ENCODE measurements at places on chromosomes 1 and 21.

- peak overlapping the region; percentile 82 for H3K4me3 ChIP-seq
- no peaks in the 10 kb centered on the region for H3K36me3 ChIP-seq
- no peak overlapping the region for H3K27ac ChIP-seq
- peaks cover 7% of the 10 kb centered on the region for H3K4me1 ChIP-seq
Measured at GRCh38 chr1:145955436-145955835, 2.4 kb downstream of the LIX1L start.

GRCh38 chr1:91075233-91076135 is 53.6 kb upstream of the ZNF644 start:
- H3K27ac ChIP-seq = no peak overlapping the region
- H3K27me3 ChIP-seq = no peaks in the 10 kb centered on the region
- no peaks in the 10 kb centered on the region for H3K4me1 ChIP-seq
- H3K4me3 ChIP-seq = no peak overlapping the region
- DNase-seq = no peak

- H3K27ac ChIP-seq = no peak overlapping the region
- no peaks in the 10 kb centered on the region for H3K4me1 ChIP-seq
- no peak for DNase-seq
- H3K36me3 ChIP-seq = no peaks in the 10 kb centered on the region
- no peaks in the 10 kb centered on the region for H3K27me3 ChIP-seq
- H3K4me3 ChIP-seq = no peak overlapping the region
Measured at GRCh38 chr1:230407351-230407750, 18.8 kb downstream of the PGBD5 start.

- no peaks in the 10 kb centered on the region for H3K27me3 ChIP-seq
- no peaks in the 10 kb centered on the region for H3K4me1 ChIP-seq
- H3K27ac ChIP-seq = no peak overlapping the region
- no peak for DNase-seq
Measured at GRCh38 chr1:114397601-114398000, 113.4 kb downstream of the TRIM33 start.

GRCh38 chr21:43187715-43188114 is 18.9 kb downstream of the CRYAA start:
- no peaks in the 10 kb centered on the region for H3K36me3 ChIP-seq
- no peaks in the 10 kb centered on the region for H3K4me1 ChIP-seq
- no peaks in the 10 kb centered on the region for H3K27me3 ChIP-seq
- no peak overlapping the region for H3K4me3 ChIP-seq
- no peak overlapping the region for H3K27ac ChIP-seq
- no peak for DNase-seq

GRCh38 chr1:84892705-84893618 is at the start of gene LPAR3:
TSS of gene LPAR3 (minus strand) at chr1:84893206. CDS start at chr1:84866120, 27,086 bp downstream.
- H3K36me3 ChIP-seq = no peaks in the 10 kb centered on the region
- H3K27me3 ChIP-seq = peaks cover 7% of the 10 kb centered on the region
- DNase-seq = no peak
- H3K4me3 ChIP-seq = peak within 1 kb of the TSS; percentile 53
- no peaks in the 10 kb centered on the region for H3K4me1 ChIP-seq
- no peak within 1 kb of the TSS for H3K27ac ChIP-seq

DNA sequence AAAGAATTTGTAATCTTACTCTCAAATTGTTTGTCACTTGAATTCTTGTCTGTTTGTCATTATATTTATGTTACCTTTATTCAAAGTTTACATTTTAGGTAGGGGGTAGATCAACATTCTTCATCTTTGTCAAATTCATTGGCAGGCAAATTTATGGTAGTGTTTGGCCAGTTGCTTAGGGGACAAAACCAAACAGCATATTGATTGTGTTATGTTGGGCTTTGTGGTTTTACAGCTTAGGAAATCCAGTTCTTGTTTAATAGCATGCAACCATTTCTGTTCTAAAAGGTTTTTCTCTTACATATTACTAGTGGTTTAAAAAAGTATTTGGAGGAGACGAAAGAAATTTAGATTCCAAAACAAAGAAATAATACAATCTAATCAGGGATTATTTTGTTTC is 91.4 kb downstream of the HMCN1 start:
- no peak for DNase-seq
- no peaks in the 10 kb centered on the region for H3K4me1 ChIP-seq
- H3K4me3 ChIP-seq = no peak overlapping the region
- no peaks in the 10 kb centered on the region for H3K27me3 ChIP-seq

DNA sequence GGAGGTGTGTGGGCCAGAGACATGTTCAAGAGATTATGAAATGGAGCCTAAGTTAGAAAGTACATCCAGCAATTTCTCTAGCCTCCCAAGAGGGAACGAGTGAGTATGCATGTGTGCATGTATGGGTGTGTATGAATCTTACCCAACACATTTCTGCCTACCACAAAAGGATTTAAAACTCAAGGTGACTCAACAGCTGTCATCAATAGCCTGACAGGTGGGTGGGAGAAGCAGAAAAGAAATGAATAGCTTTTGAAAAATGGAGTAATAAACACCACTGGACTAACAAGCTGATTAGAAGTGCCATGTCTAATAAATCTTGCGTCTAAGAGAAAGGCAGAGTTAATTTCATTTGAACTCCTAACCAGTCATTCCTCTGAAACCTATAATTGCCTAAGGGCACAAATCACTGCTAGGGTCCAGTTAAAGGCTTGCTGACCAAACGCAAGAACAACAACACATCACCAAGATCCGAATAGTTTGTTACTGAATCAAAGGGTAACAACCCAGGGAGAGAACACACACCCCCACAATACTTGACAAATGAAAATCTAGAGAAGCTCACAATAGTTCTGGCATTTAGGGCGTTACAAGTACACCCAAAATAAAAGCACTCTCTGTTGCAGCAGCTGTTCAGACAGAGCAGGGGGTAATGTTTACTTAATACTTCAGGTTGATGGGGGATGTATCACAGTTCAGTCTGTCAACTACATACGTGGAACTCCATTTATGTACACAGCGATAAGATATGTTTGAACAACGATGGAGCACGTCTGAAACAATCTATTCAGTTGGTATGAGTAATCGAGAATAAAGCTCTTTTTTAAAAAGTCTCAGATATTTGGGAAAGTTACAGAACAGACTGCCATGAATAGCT is 1.4 kb downstream of the KIAA0319L start:
- H3K4me3 ChIP-seq = peak overlapping the region; percentile 83
- peaks cover 7% of the 10 kb centered on the region for H3K4me1 ChIP-seq
- no peaks in the 10 kb centered on the region for H3K27me3 ChIP-seq
- H3K27ac ChIP-seq = no peak overlapping the region
- peaks cover 2% of the 10 kb centered on the region for H3K36me3 ChIP-seq
- DNase-seq = peak; percentile 80

GRCh38 chr1:32063261-32063681 is 9.5 kb upstream of the TMEM39B start:
- H3K4me3 ChIP-seq = no peak overlapping the region
- H3K27me3 ChIP-seq = no peaks in the 10 kb centered on the region
- DNase-seq = peak; percentile 63
- H3K36me3 ChIP-seq = peaks cover 7% of the 10 kb centered on the region
- H3K27ac ChIP-seq = peak overlapping the region; percentile 70

GRCh38 chr1:25067518-25068251 is 137.6 kb upstream of the RUNX3 start:
- H3K27me3 ChIP-seq = peaks cover 14% of the 10 kb centered on the region
- H3K4me3 ChIP-seq = no peak overlapping the region
- no peak for DNase-seq
- no peak overlapping the region for H3K27ac ChIP-seq
- H3K4me1 ChIP-seq = no peaks in the 10 kb centered on the region

DNA sequence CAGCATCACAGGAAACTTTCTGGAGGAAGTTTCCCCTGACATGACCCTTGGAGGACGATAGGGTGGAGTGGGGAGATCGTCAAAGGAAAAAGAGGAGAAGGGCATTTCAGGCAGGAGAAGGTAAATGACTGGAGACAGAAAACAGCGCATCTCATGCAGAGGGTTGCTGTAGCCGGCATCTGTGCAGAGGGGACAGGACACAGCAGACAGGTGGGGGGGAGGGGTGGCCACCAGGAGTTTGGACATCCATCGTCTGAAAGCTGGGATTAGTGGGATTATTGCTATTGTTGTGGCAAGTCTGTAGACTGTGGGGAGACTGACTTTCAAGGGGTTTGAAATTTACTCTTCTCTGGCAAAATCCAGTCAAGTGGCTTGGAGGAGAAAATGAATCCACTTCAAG is 463.9 kb downstream of the OMA1 start:
- H3K27me3 ChIP-seq = no peaks in the 10 kb centered on the region
- H3K36me3 ChIP-seq = no peaks in the 10 kb centered on the region
- no peak overlapping the region for H3K27ac ChIP-seq
- no peak for DNase-seq

DNA sequence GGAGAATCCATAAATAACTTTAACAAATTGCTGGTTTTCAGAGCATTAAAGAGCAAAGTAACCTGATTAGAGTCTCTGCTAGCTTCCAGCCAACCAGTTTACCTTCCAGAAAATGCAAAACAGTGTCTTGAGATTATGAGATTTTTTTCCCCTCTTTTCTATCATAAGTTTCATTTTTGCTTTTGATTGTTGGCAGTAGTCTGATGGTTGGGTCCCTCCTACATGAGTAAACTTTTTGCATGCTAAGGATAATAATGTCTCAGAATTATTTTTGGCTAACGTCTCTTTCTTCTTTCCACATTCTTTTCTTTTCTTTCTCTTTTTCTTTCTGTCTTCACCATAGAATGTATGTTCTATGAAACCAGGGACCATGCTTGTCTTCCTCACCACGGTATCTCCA is 6.3 kb upstream of the ADAMTS5 start:
- H3K4me3 ChIP-seq = no peak overlapping the region
- no peak overlapping the region for H3K27ac ChIP-seq
- no peak for DNase-seq
- H3K36me3 ChIP-seq = no peaks in the 10 kb centered on the region
- no peaks in the 10 kb centered on the region for H3K27me3 ChIP-seq

DNA sequence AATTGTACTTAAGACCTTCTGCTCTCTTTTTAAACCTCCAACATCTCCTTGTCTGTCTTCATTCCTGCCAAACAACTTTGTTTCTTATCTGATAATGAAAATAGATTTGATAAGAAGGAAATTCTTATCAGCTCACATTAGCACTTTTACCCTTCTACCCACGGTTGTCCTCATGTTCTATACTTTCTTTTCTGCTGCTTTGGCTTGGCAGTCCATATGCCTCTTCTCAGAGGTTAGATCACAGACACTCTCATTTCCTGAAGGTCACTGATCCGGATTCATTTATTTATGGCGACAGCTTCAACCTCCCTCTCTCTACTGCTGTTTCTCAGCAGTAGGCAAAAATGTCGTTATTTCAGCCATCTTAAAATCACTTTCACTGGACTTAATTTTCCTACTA is 2015.8 kb downstream of the NCAM2 start:
- H3K36me3 ChIP-seq = no peaks in the 10 kb centered on the region
- H3K27me3 ChIP-seq = no peaks in the 10 kb centered on the region
- no peak overlapping the region for H3K27ac ChIP-seq
- H3K4me3 ChIP-seq = no peak overlapping the region

GRCh38 chr1:222865718-222866117 is 50.9 kb downstream of the DISP1 start:
- no peak overlapping the region for H3K27ac ChIP-seq
- no peaks in the 10 kb centered on the region for H3K4me1 ChIP-seq
- H3K27me3 ChIP-seq = no peaks in the 10 kb centered on the region
- H3K36me3 ChIP-seq = no peaks in the 10 kb centered on the region
- DNase-seq = no peak

DNA sequence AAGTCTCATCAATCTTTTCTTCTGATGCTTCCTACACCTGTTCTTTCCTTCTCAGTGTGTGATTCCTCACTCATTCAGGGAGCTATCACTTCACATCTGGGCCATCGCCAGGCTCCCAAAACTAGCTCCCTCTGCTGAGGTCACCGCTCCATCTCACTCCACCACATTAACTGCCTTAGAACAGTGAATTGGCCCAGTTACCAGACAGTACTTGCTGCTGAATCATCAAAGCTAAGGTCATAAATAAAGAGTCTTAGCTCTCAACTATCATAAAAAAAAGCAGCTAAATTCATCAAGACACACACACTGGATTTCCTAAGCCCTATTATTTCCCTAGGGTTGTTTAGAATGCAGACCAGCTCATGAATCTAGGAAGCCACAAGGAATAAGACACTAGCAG is 18.8 kb upstream of the SRM start:
- no peaks in the 10 kb centered on the region for H3K27me3 ChIP-seq
- no peak overlapping the region for H3K27ac ChIP-seq
- H3K36me3 ChIP-seq = peaks cover 19% of the 10 kb centered on the region
- peak; percentile 51 for DNase-seq

- no peaks in the 10 kb centered on the region for H3K27me3 ChIP-seq
- H3K4me3 ChIP-seq = no peak overlapping the region
- peaks cover 50% of the 10 kb centered on the region for H3K4me1 ChIP-seq
- peak overlapping the region; percentile 79 for H3K27ac ChIP-seq
- peak; percentile 74 for DNase-seq
- H3K36me3 ChIP-seq = peaks cover 5% of the 10 kb centered on the region
Measured at GRCh38 chr1:206693029-206693428, 8.3 kb downstream of the MAPKAPK2 start.

DNA sequence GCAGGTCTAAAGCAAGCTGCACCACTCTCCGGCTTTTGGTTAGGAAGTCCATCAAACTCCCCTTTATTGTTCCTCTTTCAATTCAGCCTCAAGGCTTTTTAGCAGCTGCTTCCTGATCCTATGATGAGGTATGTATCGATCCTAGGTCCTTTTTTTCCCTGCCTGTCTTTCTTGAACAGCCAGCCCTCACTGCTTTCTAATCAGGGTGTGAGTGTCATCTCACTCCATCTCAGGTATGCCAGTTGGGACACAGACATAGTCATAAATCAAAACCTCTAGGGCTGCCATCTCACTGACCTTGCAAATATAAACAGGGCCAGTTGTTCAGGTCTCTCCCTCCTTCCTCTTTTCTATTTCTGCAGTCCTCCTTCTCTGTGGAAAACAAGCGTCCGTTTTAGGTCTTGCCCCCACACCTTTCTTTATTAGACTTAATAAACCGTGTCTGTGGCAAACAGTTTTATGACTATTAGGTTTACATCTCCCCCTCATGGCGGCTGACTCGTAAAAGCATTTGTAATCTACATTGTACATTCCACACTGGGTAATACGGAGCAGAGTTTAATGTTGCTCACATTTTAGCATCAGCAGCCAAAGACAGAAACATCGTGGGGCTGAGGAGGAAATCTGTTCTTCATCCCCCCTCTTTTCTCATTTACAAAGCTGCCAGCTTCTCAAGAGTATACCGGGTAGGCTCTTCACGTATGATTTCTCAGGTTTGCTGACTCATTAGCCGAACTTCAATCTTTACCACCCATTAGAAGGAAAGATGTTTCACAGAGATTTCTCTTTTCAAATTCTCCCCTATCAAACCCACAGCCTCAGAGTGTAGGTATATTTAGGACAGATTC is 11.6 kb downstream of the STYXL2 start:
- H3K27me3 ChIP-seq = no peaks in the 10 kb centered on the region
- no peaks in the 10 kb centered on the region for H3K4me1 ChIP-seq
- DNase-seq = no peak

GRCh38 chr1:208309771-208310170 is 65.6 kb upstream of the PLXNA2 start:
- no peaks in the 10 kb centered on the region for H3K36me3 ChIP-seq
- no peaks in the 10 kb centered on the region for H3K27me3 ChIP-seq
- DNase-seq = no peak
- no peaks in the 10 kb centered on the region for H3K4me1 ChIP-seq
- no peak overlapping the region for H3K27ac ChIP-seq

- no peaks in the 10 kb centered on the region for H3K27me3 ChIP-seq
- no peak overlapping the region for H3K4me3 ChIP-seq
- no peak for DNase-seq
- H3K36me3 ChIP-seq = no peaks in the 10 kb centered on the region
Measured at GRCh38 chr1:87143413-87144135, 185.1 kb upstream of the LMO4 start.

GRCh38 chr1:53130878-53131589 is 11.4 kb downstream of the SLC1A7 start:
- DNase-seq = no peak
- no peak overlapping the region for H3K4me3 ChIP-seq
- no peak overlapping the region for H3K27ac ChIP-seq
- H3K27me3 ChIP-seq = no peaks in the 10 kb centered on the region
- no peaks in the 10 kb centered on the region for H3K36me3 ChIP-seq
- peaks cover 15% of the 10 kb centered on the region for H3K4me1 ChIP-seq
